ENCODE measurements at places on chromosomes 3 and 15. TPM values are rescaled to one million over a fixed set of nuclear protein-coding genes. Genes with fewer than 3 reads are reported as not detected.

IGSF10 gene
- 0.07 TPM for total RNA-seq

DPPA4 gene
- total RNA-seq: not detected

NANOGP8 gene
- total RNA-seq: not detected

NCBP2 gene
- total RNA-seq: 55.2 TPM

PARP15 gene
- total RNA-seq: 0.19 TPM

CELF6 gene
- not detected for total RNA-seq

PP2D1 gene
- not detected for total RNA-seq

SQOR gene
- total RNA-seq: 160 TPM

DAZL gene
- not detected for total RNA-seq

LRRK1 gene
- 7.0 TPM for total RNA-seq

LIPH gene
- total RNA-seq: 9.6 TPM

PLA2G4F gene
- 3.5 TPM for total RNA-seq

TTC21A gene
- total RNA-seq: 0.71 TPM

GPR149 gene
- not detected for total RNA-seq

GOLGB1 gene
- total RNA-seq: 16.2 TPM

NR1I2 gene
- not detected for total RNA-seq

HGD gene
- total RNA-seq: 0.05 TPM

MEIS2 gene
- total RNA-seq: 6.3 TPM

LSMEM2 gene
- not detected for total RNA-seq

CPN2 gene
- not detected for total RNA-seq

IL16 gene
- total RNA-seq: 0.42 TPM

PTPN9 gene
- total RNA-seq: 18.0 TPM

OCA2 gene
- 0.88 TPM for total RNA-seq

Measured in airway epithelial cell (primary cell).